ENCODE measurements at places on chromosomes 13 and 19.

DNA sequence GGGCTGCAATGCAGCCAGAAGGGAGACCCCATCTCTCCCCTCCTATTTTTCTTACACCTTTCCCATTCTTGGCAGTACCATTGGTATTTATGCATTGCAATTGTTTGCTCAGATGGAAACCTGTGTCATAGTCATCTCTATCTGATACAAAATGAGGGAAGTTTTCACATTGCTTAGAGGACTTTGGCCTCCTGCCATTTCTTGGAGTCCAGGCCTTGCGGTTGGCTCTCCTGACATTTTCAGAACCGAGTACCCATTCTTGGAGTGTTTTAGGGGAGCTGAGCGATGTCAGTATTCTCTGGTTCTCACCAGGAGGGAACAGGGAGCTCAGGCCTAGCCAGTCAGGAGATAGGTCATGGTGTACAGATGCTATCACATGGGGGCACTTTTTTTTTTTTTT lies 1.5 kb downstream of the SIN3B start:
- DNase-seq: no peak

GRCh38 chr13:67140006-67140405 lies 90.1 kb downstream of the PCDH9 start:
- no peak for DNase-seq

DNA sequence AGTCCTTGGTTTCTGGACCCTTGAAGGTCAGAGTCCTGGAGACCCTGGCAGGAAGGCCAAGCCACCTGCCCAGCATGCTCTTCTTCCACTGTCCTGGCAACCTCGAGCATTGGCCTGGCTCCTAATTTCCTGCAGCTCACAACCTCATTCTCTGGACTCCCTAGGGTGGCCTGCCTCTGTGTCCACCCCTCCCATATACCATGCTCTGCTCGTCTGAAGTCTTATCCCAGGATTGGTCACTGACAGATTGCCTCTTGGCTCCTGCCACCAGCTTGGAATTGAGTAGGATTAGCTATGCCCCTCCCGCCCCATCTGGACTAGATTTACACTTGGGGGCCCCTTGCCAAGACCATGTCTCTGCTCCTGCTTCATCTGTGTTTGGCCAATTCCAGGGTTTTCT lies 17.1 kb upstream of the WASF3 start:
- no peak for DNase-seq

GRCh38 chr19:33551676-33552075 lies 30.1 kb upstream of the PEPD start:
- DNase-seq: no peak

GRCh38 chr13:77230560-77230959 lies 96.3 kb downstream of the MYCBP2 start:
- no peak for DNase-seq
